ENCODE measurements at places on chromosomes 4 and X.

- DNase-seq, result no peak
- no peaks in the 10 kb centered on the region for H3K27me3 ChIP-seq
- no peaks in the 10 kb centered on the region for H3K4me1 ChIP-seq
- no peak overlapping the region for H3K27ac ChIP-seq
Observed at GRCh38 chr4:127580891-127581290, 51.9 kb upstream of the INTU start.

- no peak for DNase-seq
- H3K4me1 ChIP-seq, result no peaks in the 10 kb centered on the region
- H3K36me3 ChIP-seq, result no peaks in the 10 kb centered on the region
- H3K27ac ChIP-seq, result no peak overlapping the region
- no peaks in the 10 kb centered on the region for H3K27me3 ChIP-seq
Observed at GRCh38 chr4:136558940-136559494, 973.3 kb downstream of the PCDH18 start.

DNA sequence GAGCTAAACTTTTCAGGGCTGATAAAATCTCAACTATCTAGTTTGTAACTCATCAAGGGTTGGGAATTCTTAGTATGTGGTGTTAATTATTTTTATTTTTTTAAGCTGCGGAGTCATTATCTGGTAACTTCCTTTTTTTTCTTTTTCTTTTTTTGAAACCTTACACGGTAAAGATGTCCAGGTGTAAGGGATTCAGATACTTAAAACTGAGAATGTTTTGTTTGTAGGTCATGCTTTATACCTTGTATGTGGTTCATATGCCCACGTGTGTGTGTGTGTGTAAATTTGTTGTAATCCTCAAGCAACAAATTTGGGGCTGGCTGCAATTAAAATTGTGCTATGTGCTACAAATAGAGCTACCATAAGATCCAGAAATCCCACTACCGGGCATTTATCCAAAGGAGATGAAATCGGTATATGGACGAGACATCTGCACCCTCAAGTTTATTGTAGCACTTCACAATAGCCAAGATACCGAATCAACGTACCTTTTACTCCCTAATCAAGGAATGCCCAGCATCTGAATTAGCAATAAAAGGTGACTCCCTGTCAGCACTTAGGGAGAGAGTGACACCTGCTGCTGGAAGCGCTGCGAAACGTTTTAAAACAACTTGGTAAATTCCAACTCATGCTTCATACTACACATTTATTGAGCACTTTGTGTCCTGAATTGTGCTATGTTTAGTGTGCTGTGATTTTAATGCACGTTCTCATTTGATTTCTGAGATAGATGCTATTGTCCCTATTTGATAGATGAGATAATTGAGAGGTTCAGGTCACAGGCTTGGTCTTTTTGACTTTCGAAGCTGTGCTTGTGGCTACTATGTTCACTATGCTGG is 16.1 kb downstream of the MSMO1 start:
- no peak for DNase-seq
- no peaks in the 10 kb centered on the region for H3K27me3 ChIP-seq
- H3K36me3 ChIP-seq, result peaks cover 35% of the 10 kb centered on the region
- no peaks in the 10 kb centered on the region for H3K4me1 ChIP-seq

DNA sequence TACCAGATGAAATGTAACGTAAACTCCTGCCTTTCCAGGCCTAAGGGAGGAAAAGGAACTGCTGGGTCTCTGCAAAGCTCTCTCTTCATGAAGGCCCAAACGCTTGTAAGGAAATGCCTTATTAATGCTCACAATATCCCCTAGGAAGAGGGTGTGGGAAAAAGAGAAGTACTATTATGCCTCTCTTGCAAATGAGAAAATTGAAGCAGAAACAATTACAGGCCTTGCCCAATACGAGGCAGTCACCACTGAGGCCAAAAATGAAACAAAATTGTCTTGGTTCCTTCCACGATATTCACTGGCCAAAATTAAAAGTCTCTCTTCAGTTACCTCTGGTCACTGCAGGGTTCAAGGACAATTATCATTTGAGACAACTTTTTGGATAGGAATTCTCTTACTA is 3.2 kb downstream of the SCARB2 start:
- no peaks in the 10 kb centered on the region for H3K27me3 ChIP-seq
- H3K27ac ChIP-seq, result peak overlapping the region; percentile 42
- no peak for DNase-seq
- no peaks in the 10 kb centered on the region for H3K36me3 ChIP-seq

DNA sequence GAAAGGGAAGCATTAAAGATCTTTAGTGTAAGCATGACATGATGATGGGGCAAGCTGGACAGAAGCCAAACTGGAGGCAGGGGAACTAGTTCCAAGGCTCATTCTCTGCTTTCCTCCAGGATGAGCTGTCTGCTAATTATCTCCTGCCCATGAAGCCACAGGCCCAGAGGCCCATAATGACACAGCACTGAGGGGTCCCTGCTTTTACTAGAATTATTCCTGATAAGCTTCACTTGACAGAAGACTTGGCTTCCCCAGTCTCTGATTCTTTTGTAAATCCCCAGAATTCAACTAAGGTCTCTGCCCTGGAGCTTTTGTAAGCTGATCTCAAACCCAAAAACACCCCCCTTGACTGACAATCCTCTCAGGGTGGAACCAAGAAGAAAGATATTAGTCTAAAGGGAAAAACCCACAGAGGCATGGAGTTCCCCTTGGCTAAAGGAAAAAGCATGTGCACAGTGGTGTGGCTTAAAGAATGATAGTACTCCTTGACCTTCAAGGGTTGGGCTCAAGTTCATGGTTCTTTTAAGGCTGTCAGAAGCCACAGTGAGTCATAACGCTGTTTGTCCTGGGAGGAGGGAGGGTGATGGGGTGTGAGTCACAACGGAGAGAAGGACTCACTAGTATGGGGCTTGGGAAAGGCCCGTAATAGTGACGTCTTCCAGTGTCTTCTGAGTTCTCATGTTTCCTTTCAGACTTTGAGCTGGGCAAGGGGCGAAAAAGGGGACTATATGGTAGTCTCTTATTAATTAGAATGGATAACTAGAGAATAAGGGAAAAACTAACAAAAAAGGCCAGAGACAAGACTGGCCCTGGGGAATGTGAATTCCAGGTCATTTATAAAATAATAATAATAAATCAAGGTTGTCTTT is 146.0 kb upstream of the CPEB2 start:
- no peaks in the 10 kb centered on the region for H3K36me3 ChIP-seq
- peak; percentile 80 for DNase-seq
- H3K4me1 ChIP-seq, result peaks cover 21% of the 10 kb centered on the region
- no peak overlapping the region for H3K4me3 ChIP-seq

- H3K4me1 ChIP-seq, result no peaks in the 10 kb centered on the region
- DNase-seq, result no peak
- H3K27ac ChIP-seq, result no peak overlapping the region
- no peaks in the 10 kb centered on the region for H3K36me3 ChIP-seq
- no peak overlapping the region for H3K4me3 ChIP-seq
Observed at GRCh38 chr4:174999407-174999806, 81.2 kb downstream of the ADAM29 start.

- H3K36me3 ChIP-seq, result no peaks in the 10 kb centered on the region
- H3K27me3 ChIP-seq, result peaks cover 74% of the 10 kb centered on the region
- DNase-seq, result peak; percentile 84
- peak within 1 kb of the TSS; percentile 81 for H3K27ac ChIP-seq
- H3K4me1 ChIP-seq, result peaks cover 50% of the 10 kb centered on the region
Observed at GRCh38 chr4:153788413-153789276, at the start of gene SFRP2. Gene SFRP2, minus strand, starts transcription at chr4:153789083. Its CDS starts 248 bp downstream, at chr4:153788835.

DNA sequence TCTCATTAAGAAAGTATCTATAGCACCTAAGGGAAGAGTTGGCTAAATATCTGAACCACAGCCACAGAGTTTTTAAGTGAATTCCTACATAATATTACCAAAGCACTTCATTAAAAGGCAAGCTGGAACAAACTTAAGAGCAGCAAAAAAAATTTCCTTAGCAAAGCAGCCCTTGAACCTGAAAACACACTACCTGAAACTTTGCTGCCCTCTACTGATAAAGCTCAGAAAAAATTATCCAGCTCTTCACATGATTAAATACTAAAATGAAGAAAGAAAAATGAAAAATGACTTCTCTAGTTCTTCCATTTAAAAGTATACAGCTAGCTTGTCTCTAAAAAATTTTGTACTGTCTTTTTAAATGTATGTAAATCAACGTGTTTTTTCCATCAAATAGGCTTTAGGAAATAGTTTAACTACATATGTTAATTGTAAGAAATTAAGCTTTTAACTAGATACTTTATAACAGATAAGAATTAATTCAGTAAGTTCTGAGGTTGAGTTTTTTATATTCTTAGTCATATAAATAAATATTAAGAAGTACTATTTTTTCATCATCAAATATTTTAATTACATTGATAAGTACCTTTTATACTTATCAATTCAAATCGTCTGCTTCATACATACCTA is 156.1 kb downstream of the STPG2 start:
- no peak for DNase-seq
- H3K4me1 ChIP-seq, result no peaks in the 10 kb centered on the region
- no peaks in the 10 kb centered on the region for H3K27me3 ChIP-seq
- H3K4me3 ChIP-seq, result no peak overlapping the region

GRCh38 chr4:78650106-78651024 is 98.8 kb downstream of the ANXA3 start:
- no peaks in the 10 kb centered on the region for H3K36me3 ChIP-seq
- peaks cover 64% of the 10 kb centered on the region for H3K4me1 ChIP-seq
- H3K27me3 ChIP-seq, result no peaks in the 10 kb centered on the region
- no peak for DNase-seq

GRCh38 chr4:78656968-78657445 is 105.4 kb downstream of the ANXA3 start:
- no peaks in the 10 kb centered on the region for H3K27me3 ChIP-seq
- H3K4me3 ChIP-seq, result no peak overlapping the region
- no peak for DNase-seq
- H3K36me3 ChIP-seq, result no peaks in the 10 kb centered on the region

GRCh38 chr4:76680952-76681351 is 217.0 kb downstream of the SOWAHB start:
- H3K4me1 ChIP-seq, result no peaks in the 10 kb centered on the region
- no peak overlapping the region for H3K4me3 ChIP-seq
- H3K36me3 ChIP-seq, result no peaks in the 10 kb centered on the region
- no peaks in the 10 kb centered on the region for H3K27me3 ChIP-seq

DNA sequence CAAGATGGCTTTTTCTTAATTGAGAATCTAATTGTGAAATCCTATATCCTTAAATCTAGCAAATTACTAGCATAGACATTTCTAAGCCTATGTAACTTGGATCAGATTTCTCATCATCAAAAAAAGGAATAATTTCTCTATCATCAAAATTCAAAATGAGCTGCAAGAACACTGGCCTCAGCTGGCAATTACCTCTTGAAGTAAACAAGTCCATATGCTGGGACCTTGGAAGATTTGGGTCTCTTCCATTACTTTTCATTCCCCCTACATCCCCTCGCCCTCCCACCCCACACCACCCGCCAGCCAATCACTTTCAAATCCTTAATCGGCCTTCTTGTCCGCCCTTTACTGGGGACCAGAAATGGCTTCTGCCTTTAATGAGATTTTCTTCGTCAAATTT is 23.3 kb upstream of the MBTPS2 start:
- no peaks in the 10 kb centered on the region for H3K36me3 ChIP-seq
- H3K27ac ChIP-seq, result no peak overlapping the region
- no peaks in the 10 kb centered on the region for H3K27me3 ChIP-seq
- no peaks in the 10 kb centered on the region for H3K4me1 ChIP-seq
- no peak overlapping the region for H3K4me3 ChIP-seq

- H3K36me3 ChIP-seq, result no peaks in the 10 kb centered on the region
- no peak overlapping the region for H3K4me3 ChIP-seq
- no peak for DNase-seq
Observed at GRCh38 chr4:42167709-42168108, 15.3 kb upstream of the BEND4 start.

DNA sequence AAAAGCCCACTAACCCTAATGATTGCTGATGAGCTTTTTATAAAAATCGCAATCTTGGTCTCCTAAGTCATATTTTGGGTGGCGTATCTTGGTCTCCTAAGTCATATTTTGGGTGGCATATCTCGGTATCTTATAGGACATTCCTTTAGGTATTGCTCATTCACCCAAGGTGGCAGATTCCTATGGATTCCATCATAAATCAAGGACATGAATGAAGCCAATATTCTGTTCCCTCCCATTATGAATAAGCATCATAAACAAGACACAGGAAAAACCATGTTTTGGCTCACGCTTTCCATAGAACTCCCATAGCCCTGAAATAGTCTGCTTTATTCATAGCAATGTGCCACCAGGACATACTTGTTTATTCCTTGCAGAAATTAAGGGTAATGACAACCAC is 95.0 kb upstream of the CD99 start:
- peaks cover 15% of the 10 kb centered on the region for H3K4me1 ChIP-seq
- DNase-seq, result no peak
- no peaks in the 10 kb centered on the region for H3K27me3 ChIP-seq
- H3K36me3 ChIP-seq, result no peaks in the 10 kb centered on the region

DNA sequence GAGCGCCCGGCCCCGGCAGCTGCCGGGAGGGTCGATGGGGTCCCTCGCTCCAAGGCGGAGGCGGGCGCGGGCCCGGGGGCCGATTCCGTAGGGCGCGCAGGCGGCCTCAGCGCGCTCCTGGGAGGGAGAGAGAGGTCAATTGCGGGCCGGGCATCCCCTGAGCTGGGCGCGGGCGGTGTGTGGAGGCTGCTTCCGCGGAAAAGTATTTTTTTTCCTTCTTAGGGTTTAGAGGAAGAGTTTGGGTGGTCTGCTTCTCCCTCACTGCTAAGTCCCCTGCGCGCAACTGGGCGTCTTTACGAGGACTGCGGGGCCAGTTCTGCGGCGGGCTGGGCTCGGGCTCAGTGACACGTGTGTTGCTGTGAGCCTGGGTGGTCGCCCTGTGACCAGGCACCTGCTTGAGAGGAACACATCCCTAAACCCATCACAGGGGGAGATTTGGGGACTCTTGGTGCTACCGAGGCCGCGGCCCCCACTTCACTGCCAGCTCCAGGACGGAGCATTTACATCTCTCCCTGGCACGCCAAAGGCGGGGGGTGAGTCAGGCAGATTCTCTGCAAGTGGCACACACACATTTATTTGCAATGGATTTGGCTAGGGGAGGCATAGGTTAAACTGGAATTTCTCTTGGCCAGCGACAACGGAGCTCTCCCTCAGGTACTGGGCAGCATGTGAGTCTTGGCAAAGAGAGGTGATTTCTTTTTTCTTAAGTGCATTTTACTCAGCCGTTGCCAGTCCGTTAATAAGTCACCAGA is 151.2 kb upstream of the SLC4A4 start:
- peak overlapping the region; percentile 77 for H3K4me3 ChIP-seq
- H3K4me1 ChIP-seq, result peaks cover 16% of the 10 kb centered on the region
- H3K36me3 ChIP-seq, result no peaks in the 10 kb centered on the region
- peaks cover 26% of the 10 kb centered on the region for H3K27me3 ChIP-seq
- no peak for DNase-seq
- no peak overlapping the region for H3K27ac ChIP-seq
